Smooth muscle cell of the brain vasculature (primary cell): ENCODE measurements at places on chromosomes 3 and 15.

GRCh38 chr15:41792000-41792637 is 17.8 kb downstream of the MAPKBP1 start:
- DNase-seq: no peak

- DNase-seq: no peak
Measured at GRCh38 chr15:49135342-49135857, 20.0 kb downstream of the COPS2 start.

GRCh38 chr3:12367346-12367745 is 78.5 kb downstream of the PPARG start:
- no peak for DNase-seq

DNA sequence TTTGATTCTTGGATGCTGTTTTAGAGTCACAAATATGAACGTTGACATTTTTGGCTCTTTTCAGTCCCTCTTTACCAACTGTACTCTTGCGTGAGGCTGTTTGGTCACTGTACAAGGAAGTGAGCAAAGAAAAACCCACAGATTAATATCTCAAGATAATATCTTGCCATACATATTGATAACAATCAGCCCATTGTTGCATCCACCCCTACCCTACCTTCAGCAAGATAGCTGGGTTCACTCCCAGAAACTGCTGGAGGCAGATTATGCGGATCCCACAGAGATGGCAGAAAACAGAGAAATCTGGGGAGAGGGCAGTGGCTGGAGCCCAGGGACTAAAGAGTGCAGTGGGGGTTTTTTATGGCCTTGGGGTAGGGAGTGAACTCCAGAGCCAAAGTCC is 29.9 kb upstream of the MFSD1 start:
- no peak for DNase-seq

DNA sequence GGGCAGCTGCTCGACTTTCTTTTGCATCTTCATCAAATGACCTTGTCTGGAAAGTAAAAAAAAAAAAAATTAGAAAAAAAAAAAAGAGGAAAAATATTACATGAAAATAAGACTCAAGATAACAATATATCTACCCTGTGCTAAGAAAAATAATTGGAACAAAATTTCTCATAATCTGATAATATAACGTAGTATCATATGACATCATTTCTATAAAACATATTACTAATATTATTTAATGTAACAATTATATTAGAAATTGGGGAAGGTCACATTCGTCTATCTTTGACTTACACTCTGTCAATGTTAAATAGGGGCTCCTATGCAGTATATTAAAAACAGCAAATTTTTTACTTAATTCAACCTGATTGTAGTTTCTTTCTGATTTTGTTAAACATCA is 44.1 kb downstream of the INO80 start:
- no peak for DNase-seq
